A549 treated with Hydrocortisone at 1 μM for 4 hours (cell line): ENCODE measurements at places on chromosomes 5 and 9. TPM values are rescaled to one million over a fixed set of nuclear protein-coding genes. Genes with fewer than 3 reads are reported as not detected.

Gene IL9
- total RNA-seq = not detected in 5 replicates

Gene ZFP37
- 1.3 to 2.5 TPM (median 1.9 TPM) in 5 replicates for total RNA-seq

Gene SHOC1
- total RNA-seq = 0.02 TPM in 1 of 5 replicates, not detected in the others

Gene GMCL2
- total RNA-seq = not detected in 5 replicates

Gene MARCHF3
- total RNA-seq = 0.82 to 1.2 TPM (median 0.97 TPM) in 5 replicates

Gene NME5
- total RNA-seq = not detected in 5 replicates

Gene FGF10
- total RNA-seq = not detected in 5 replicates

Gene IL5
- total RNA-seq = not detected in 5 replicates

Gene FBXL7
- total RNA-seq = 1.2 to 1.6 TPM (median 1.4 TPM) in 5 replicates

Gene SLC4A9
- 0.02 TPM in 1 of 5 replicates, not detected in the others for total RNA-seq

Gene FOXD4L5
- 0.03 TPM in 3 of 5 replicates, not detected in the others for total RNA-seq

Gene PALM2AKAP2
- total RNA-seq = 0.16 to 0.47 TPM (median 0.30 TPM) in 5 replicates

Gene ORM2
- total RNA-seq = not detected in 5 replicates

Gene MLANA
- total RNA-seq = not detected in 5 replicates

Gene NKD2
- total RNA-seq = 18.4 to 22.7 TPM (median 22.2 TPM) in 5 replicates

Gene FRMPD1
- 0.03 to 0.10 TPM (median 0.05 TPM) in 5 replicates for total RNA-seq

Gene C9orf153
- 0.08 to 0.40 TPM (median 0.21 TPM) in 5 replicates for total RNA-seq
